ENCODE measurements at places on chromosomes 5 and 9.

DNA sequence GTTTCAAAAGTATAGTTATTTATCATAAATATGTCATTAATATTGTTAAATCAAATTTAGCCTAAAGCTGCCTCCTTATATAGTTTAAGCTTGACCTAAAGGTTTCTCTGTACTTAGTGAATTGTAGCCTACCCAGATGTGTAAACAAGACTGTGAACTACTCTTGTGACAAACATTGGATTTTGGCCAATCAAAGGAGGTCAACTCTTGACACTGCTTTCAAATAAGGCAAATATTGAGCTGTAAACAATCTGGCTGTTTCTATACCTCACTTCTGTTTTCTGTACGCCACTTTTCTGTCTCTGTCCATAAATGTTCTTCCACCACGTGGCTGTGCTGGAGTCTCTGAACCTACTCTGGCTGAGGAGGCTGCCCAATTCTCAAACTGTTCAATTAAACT is 51.2 kb downstream of the FXN start:
- DNase-seq = no peak

- DNase-seq = no peak
Measured at GRCh38 chr5:174418809-174419539, 305.4 kb upstream of the MSX2 start.

DNA sequence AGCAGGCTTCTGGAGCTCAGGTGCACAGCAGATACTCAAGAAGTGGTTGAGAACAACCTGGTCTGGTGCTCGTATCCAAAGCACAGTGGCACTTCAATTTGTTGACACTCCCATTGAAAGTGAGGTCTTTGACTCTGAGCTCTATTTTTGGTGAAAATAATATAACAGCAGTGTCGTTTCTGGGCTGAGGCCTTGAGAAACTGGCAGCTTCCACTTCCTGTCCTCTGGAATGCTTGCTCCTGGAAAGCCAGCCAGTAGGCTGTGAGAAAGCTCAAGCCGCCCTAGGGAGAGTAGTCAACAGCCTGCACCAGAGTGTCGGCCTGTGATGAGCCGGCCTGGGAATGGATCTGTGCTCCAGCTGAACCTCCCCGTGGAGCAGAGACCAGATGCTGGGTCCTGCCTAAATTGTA is 6.8 kb upstream of the SUSD3 start:
- no peak for DNase-seq

GRCh38 chr5:52800394-52801213 is 12.9 kb downstream of the ITGA1 start:
- DNase-seq = no peak

DNA sequence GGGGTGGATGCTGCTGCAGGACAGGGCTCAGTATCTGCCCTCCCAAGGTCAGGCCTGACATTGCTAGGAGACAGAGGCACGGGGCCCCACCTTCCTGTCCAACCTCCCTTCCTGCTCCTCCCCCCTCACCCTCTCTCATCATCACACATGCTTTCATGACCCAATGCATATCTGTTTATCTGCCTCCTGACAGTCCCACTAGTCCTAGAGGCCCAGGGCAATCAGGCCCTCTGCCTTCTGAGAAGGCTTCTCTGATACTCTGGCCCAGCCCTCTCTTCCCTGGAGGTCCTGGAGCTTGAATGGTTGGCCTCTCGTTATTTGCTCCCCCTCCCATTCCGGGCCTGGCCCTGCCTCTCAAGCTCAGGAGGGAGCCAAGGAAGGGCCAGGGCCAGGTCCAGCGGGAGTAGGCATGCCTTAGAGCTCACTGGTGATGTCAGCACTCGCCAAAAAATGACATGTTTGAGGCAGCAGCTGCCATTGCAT is 90.6 kb upstream of the SAP30L start:
- no peak for DNase-seq

DNA sequence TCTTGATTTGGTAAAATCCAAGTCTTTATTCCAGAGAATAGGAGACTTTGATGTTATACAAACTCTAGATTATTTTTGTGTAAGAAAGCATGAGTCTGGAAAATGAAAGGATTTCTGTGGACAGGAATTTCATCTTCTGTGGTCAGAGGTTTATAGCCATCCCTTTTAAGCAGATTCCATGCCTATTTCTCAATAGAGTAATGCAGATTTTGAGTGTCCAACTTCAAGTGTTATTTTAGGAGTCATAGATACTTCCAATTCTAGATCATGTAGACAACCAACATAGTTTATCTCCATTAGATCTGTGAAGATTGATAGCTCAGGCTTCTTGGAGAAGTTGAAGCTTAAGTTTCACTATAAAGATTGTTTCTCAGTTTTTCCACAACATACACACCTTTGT is 379.7 kb downstream of the PSAT1 start:
- DNase-seq = no peak

DNA sequence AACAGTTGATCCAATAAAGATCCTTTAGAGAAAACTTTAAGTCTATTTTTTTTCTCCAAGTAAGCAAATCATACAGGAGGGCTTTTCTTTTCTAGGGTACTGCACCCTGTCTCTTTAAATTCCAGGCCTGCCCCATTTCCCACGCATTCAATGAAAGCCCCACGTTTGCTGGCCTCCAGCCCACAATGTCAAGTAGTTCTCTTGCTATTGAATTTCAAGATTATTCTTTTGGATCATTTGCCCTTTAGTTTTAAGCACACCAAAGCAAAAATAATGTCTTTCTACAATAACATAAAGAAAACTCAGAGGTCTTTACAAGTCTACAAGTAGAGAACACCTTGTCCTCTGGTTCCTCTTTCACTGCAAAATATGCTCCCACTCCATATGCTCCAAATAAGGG is 15.6 kb downstream of the MLLT3 start:
- DNase-seq = no peak

DNA sequence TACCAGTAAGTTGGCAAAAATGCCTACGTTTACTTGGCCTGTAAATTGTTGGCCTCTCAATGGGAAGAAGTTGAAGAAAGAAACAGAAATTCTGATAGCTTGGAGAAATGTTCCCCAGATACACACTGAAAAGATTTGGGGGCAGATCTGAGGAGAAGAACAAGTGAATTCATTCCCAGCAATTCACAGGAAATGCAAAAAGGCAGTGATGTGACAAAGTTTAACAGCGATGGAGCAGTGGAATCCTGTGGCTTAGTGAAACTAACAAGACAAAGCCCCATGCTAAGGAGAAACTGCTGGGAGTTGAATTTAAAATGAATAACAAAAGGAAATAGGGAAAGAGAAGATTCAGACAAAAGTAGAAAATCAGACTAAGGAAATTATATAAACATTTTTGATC is 213.2 kb upstream of the EDIL3 start:
- DNase-seq = no peak

DNA sequence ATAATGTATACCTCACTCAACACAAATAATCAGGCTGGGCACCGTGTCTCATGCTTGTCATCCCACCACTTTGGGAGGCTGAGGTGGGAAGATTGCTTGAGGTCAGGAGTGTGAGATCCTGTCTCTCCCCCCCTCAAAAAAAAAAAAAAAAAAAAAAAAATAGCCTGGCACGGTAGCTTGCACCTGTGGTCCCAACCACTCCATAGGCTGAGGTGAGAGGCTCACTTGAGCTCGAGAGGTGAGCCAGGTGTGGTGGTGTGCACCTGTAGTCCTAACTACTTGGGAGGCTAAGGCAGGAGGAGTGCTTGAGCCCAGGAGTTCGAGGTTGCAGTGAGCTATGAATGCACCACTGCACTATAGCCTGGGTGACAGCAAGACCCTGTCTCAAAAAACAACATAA is 9.6 kb upstream of the ETF1 start:
- no peak for DNase-seq

DNA sequence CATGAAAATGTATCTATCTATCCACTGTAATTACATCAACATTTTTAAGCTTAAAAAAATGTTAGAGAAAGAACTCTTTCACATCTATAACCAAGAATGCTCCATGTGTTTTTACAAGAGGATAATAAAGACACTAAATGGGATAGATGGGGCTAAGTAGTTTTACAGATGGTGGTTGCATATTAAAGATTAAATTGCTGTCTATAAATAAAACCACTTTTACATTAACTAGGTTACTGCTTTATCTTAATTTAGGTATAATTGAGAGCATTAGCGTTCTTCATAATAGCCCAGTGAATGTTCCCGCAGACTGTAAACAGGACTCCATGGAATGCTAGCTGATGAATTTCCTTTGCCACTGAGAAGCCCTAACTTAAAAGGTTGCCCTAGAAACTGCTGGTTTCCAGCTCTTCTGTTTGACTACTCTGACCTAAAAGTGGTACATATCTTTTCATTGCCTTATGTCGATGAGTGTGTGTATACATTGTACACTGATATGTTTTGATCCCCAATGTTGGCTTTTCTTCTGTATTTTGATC is 117.9 kb downstream of the SGCD start:
- no peak for DNase-seq

- DNase-seq = peak; percentile 9
Measured at GRCh38 chr5:79025054-79025472, 40.0 kb upstream of the ARSB start.

DNA sequence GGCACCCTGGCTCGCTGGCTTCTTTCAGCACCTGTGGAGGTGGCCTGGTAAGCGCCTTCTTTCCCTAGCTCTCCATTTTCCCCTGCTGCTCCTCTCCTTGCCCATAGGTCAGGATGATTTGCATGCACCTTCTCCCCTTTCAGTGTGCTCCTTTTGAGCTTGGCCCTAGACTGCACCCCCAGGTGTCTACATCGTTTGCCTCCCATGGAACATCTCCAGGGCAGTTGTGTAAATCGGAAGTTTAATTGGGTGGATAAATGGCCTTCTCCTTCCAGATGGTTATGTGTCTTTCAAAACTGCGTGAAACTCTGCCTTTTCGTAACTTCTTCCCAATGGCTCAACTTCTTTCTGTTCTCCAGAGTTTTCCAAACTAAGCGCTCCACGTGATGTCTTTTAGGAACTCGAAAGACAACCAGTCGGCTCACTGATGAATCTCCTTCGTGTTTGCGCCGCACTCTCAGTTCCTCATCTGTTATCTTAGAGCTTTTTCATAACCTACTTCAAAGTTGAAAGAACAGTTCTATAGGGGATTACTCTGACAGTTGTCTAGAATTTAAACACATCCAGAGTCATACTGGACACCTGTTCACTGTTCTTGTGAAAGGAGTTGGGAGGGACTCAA is 1.7 kb downstream of the ADAMTS19 start:
- no peak for DNase-seq

- DNase-seq = no peak
Measured at GRCh38 chr9:129175825-129176633, 2.0 kb downstream of the IER5L start.

GRCh38 chr9:34501889-34502425 is 20.8 kb downstream of the ENHO start:
- DNase-seq = no peak
